NB4 (cell line): ENCODE measurements at places on chromosomes 16 and 17.

- no peak for DNase-seq
Measured at GRCh38 chr17:65328567-65328966, 191.4 kb downstream of the RGS9 start.

GRCh38 chr17:27586203-27586721 lies 44.7 kb upstream of the LGALS9 start:
- no peak for DNase-seq

DNA sequence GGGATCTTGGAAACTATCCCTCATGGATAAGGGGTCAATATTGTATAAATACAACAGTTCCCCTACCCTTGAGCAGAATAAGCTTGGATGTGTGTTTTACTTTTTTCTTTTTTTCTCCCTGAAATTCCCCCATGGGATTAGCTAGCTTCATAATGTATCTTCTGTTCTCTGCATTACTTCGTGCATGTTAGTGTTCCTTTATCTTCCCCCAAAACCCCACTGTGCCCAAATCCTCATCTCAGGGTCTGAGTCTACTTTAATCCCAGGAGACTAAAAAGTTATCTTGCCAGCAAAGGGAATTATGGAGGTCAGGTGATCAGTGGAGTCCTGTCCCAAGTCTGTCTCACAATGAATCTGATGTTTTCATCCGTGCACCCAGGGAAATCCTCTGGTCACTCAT lies 217.5 kb upstream of the CNTNAP4 start:
- no peak for DNase-seq

GRCh38 chr17:18035704-18036103 lies 3.3 kb downstream of the ATPAF2 start:
- DNase-seq = no peak

- no peak for DNase-seq
Measured at GRCh38 chr17:48735062-48735351, 6.5 kb upstream of the HOXB13 start.

DNA sequence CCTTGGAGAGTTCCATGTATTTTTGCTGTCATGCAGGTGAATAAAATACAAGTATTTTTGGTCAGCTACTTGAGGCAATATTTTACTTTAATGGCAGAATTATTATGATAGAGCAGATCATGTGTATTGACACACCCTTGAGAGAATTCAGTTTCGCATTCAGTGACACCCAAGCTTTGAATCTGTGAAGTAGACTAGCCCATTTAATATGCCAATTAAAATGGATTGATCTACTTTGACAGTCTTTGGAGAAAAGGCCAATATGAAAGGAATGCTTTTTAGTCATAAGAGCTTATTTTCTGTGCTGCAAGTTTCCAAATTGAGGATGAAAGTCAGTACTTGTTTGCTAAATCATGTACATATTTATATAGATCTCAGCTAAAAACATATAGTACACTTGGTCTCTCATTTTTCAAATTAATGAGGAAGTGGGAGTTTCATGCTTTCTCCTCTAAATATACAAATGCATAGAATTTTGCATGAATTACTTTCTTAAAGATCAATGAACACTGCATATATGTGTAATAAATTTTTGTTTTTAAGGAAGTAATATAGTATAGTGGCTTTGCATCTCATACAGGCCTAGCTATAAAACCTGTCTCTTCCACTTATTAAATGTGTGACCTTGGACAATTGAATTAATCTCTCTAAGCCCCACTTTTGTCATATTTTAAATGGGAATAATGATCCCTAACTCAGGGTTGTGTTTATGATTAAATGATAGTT lies 161.5 kb downstream of the PHKB start:
- no peak for DNase-seq

DNA sequence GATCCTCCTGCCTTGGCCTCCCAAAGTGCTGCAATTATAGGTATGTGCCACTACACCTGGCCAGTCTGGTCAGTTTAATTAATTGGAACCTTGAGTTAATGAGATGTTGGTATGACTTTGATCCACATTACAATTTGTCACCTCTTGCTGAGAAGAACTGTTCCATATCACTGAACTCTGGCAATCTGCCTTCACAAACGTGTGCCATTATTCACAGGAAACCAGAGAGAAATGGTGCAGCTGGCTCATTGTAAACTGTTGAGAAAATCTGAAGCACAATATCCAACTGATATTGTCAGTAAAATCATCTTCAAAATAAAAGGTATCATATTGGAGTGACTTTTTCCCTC lies 39.3 kb upstream of the YPEL2 start:
- no peak for DNase-seq

DNA sequence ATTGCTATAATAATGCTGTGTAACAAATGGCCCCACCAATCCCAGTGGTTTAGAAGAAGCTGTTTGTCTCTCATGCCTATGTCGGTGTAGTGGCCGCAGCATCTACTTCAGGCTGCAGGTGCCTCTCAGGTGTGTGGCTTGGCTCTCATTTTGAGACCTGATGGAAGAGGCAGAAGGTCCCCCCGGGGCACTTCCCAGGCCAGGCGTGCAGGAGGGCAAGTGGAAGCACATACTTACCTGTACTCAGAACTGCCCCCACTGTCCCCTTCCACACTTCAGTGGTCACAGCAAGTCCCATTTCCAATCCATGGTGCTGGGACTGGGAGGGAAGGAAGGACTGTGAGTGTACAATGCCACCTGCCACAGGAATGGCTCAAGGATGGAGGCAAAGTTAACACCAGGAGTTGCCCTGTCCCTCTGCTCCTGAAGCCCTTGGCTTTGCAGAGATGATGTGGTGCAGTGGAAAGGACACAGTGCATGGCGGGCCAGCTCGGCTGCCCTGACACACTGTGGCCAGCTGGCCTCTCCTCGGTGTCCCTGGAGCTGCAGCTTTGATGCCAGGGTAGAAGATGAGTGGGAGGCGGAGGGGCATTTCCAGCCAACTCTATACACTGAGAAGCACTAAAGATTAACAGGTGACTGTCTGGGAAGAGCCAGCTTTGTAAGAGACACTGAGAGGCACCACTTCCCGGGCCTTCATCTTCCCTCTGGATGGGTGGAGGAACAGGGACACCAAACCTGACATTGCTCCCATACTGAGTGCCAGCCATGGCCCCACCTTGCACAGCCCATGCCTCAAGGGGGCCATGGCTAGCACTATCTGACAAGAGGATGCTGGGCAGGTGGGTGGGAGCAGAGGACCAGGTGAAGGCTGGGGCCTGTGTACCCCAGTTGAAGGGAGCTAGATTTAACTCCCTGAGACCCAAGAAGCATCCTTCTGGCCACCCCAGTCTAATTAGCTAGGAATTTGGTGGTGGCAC lies 105.9 kb downstream of the METRNL start:
- DNase-seq = no peak

- no peak for DNase-seq
Measured at GRCh38 chr16:3478242-3478925, 16.9 kb downstream of the C16orf90 start.

DNA sequence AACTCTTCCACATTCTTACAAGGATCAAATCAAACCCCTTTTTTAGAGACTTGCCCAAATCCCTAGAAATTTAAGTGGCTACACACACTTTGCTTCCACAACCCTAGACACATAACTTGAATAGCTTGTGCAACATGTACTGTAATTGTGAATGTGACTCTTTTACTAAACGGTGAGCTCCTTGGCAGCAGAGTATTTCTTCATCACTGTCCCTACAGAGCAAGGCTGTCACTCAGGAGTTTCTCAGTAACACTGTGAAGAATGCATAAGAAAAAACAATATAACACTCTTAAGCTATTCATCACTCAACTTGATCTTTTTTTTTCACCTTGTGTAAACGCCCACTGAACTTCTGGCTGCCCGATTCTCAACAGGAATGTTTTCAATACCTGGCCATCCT lies 53.8 kb upstream of the ADAMTS18 start:
- no peak for DNase-seq

DNA sequence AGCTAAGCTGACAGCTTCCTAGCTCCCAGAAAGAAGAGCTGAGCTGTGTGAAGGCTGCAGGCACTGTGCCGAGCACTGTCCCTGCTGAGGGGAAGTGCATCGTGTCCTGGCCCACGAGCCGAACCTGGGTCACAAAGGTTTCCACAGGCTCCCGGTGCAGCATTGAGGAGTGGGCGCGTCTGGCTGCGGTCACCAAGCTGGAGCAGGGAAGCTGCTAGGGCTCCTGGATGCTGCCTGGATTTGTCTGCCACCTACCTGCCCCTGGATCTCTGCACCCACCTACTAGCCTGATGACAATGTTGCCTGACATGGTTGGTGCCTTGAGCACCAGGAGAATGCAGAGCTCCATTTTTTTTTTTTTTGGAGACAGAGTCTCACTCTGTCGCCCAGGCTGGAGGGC lies 6.5 kb upstream of the SRRM2 start:
- no peak for DNase-seq

GRCh38 chr17:15122857-15123256 lies 142.3 kb downstream of the PMP22 start:
- no peak for DNase-seq

DNA sequence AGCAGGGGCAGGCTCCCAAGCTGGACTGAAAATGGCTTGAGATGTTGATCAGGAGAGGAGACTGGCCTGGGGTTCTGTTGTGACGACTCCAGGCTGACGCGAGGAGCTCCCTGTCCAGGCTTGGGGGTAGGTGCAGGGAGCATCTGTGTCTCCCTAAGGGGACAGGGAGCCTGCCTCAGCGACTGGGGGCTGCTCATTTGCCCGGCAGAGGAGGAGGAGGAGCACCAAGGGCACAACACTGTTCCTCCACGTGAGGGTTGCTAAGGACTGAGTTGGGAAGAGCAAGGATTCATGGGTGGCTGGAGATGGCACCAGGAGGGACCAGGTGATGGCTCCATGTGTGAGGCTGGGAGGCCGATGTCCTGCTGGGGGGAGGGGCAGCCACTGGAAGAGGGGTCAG lies 53.3 kb downstream of the USP22 start:
- no peak for DNase-seq

- no peak for DNase-seq
Measured at GRCh38 chr16:80993307-80993706, 13.4 kb downstream of the CMC2 start.

DNA sequence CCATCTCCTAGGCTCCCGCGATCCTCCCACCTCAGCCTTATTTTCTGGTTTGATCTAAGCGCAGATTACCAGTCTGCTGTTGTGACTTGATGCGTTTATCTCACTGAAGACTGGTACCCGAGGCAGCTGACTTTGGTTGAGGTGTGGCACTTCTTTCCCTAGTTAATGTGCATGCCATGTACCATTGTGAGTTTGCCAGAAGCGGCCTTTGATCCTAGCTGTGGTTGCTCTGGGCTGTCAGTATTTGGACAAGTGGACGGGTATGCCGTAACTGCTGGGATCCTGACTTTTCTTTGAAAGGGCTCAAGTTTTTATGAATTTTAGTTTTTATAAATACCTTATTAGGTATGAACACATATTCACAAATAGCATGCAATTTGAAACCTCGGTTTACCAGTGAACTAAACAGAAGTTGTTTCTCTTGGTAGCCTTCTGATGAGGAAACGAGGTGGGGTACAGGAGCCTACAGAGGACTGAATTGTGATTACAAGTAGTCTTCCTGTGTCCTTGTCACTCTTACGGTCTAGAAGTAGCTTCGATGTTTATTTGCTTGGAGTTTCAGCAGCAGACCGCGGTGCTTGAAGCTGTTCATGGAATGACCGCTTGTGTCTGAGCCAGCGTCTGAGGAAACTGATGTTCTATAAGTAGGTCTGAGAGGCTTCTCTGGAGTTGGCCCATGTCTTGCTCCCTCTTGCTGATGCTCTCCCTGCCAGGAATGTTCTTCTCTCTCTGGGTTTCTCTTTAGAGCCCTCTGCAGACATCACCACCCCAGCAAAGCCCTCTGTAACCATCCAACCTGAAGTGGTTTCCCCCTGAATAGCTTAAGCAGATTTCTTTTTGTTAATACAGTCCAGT lies 40.0 kb downstream of the SEC14L1 start:
- DNase-seq = no peak

- DNase-seq = no peak
Measured at GRCh38 chr17:51555153-51555552, 294.8 kb downstream of the UTP18 start.

DNA sequence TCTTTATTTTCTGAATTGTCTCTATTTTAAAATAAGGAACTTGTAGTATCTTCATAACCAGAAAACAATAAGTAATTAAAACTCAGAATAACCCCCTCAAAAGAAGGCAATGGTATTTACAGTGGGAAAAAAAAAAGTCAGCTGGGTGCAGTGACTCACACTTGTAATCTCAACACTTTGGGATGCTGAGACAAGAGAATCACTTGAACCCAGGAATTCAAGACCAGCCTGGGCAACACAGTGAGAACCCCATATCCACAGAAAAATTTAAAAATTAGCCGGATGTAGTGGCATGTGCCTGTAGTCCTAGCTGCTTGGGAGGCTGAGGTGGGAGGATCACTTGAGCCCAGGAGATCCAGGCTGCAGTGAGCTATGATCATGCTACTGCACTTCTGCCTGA lies 33.5 kb downstream of the ADAM11 start:
- no peak for DNase-seq

DNA sequence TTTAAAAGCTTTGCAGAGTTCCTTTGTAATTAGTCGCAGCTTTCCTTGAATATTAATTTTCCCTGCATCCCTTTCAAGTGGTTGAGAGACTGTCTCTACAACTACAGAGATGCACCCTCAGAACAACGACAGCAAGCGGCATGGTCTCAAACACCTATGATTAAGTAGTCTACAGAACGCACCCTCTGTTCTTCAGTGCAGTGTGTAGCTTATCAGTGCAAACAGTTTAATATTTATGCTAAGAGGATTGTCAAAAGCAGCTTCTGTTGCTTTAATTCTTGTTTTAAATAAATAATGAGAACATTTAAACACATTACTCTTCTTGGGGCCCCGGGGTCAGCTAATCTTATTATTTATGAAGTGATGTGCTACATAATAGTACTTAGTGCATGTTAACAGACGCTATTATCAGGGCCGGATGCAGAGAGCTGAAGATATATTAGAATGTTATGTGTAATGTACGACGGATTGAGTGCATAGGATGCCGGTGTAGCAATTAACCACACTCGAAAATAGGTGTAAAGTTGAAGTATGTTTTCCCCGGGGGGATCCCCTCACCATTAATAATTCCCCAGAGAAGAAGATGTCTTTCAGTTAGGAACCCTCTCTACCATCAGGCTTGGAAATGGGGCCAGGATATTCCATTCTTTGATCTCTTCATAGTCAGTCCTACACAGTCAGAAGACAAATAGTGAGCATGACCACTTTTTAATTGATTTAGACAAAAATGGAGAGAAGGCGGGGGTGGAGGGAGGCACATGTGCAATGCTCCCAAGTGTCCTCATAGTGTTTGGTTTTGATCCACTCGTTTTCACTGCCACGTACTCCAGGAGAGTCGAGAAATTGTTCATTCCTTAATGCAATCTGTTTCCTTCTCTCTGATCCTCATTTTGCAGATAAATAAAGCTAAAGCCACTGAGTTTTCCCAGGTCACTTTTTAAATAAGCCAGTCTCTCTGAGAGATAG lies 176.3 kb downstream of the IRX3 start:
- no peak for DNase-seq
